GM13977 (cell line): ENCODE measurements at places on chromosomes 3 and 15.

GRCh38 chr3:47163169-47164006 is 525 bp downstream of the SETD2 start:
- DNase-seq, result peak; percentile 65

- no peak for DNase-seq
Measured at GRCh38 chr3:43093006-43093405, 12.9 kb downstream of the POMGNT2 start.

GRCh38 chr15:81941479-81941878 is 104.3 kb downstream of the MEX3B start:
- no peak for DNase-seq

DNA sequence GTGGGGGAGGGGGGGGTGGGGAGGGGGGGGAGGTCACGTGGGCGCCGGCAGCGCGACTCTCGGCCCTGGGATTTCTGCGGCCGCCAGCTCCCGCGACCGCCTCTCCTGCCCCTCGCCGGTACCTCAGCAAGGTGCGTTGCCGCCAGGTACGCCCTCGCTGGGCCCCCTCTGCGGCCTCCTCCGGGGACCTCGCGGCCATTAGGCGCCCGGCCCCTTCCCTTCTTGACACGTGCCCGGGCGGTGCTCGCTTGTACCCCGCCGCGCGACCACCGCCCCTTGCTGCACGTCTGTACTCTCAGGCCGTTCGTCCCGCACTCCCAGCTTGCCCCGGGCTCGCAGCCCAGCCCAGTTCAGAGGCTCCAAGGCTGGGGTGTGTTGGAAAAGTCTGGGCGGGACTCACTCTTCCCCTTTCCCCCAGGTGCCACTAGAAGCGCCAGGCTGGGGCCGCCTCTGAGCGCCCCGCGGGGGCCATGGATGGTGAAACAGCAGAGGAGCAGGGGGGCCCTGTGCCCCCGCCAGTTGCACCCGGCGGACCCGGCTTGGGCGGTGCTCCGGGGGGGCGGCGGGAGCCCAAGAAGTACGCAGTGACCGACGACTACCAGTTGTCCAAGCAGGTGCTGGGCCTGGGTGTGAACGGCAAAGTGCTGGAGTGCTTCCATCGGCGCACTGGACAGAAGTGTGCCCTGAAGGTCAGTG is at the start of gene MAPKAPK3:
Gene MAPKAPK3 (plus strand): TSS at position 56 of the 696 bp plus-strand sequence. CDS start 415 bp downstream, at position 471.
- no peak for DNase-seq
